Activated CD4-positive, alpha-beta T cell treated with anti-CD3 and anti-CD28 coated beads, Interleukin-2, amount 10 ng/mL, durations not matched to agents 7 days and 5 days (primary cell): ENCODE measurements at places on chromosomes 12 and 14. TPM values are rescaled to one million over a fixed set of nuclear protein-coding genes. Genes with fewer than 3 reads are reported as not detected.

DNA sequence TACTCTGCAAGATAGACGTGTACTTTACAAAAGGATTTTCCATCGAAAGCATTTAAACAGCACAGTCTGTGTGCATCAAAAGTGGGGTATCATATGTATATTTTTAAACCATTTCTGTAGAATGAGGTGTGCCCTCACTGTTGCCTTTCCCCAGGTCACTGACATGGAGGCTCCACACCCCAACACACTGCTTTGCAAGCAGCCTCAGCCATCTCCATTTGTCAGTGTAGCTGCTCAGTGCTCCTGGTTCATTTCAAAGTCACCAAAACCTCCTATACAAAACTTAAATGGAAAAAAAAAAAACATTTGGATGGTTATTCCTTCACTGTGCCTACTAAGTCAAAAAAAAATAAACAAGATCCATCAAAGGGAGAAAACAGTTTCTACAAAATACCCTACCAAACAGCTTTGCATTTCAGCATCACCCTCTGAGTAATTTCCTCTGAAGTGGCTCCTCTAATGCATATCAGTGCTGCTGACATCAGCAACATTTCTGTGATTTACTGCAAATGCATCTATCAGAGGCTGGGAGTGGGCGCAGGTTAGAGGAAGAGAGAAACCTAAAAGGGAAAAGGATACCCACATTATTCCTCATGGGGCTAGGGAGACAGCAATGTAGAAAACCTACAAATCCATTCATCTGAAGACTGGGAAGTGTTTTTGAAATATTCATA lies 46.0 kb downstream of the KCNK10 start:
- DNase-seq, result no peak

The RNASE4 gene
- total RNA-seq, result 1.4 TPM

- DNase-seq, result no peak
These were observed 6.6 kb downstream of the RAP1B start for GRCh38 chr12:68617160-68617926.

DNA sequence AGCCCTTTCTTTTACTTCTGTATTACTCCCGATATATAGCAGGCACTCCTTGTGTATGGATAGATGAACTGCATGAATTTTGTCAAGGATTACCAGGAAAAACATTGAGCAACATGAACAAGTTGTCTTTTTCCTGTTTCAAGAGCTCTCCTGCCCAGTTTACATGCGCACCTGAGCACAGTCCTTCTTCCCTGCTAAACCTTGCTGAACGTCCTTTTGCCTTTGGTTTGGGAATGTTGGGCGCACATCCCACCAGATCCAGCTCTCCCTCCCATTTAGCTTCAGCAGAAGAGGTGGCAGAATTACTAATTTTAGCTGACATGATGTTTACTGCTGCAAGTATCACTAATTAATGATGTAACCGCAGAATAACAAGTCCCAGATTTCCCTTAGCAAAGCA lies 121.4 kb upstream of the TMCC3 start:
- DNase-seq, result no peak

The RPL10L gene
- not detected for total RNA-seq

The MBIP gene
- total RNA-seq, result 27.7 TPM

GRCh38 chr14:72692696-72693095 lies 201.2 kb downstream of the DPF3 start:
- no peak for DNase-seq

The GPHN gene
- total RNA-seq, result 20.2 TPM

The SYCP3 gene
- 0.35 TPM for total RNA-seq

- no peak for DNase-seq
These were observed 29.0 kb downstream of the ACTN1 start for GRCh38 chr14:68950111-68950510.

DNA sequence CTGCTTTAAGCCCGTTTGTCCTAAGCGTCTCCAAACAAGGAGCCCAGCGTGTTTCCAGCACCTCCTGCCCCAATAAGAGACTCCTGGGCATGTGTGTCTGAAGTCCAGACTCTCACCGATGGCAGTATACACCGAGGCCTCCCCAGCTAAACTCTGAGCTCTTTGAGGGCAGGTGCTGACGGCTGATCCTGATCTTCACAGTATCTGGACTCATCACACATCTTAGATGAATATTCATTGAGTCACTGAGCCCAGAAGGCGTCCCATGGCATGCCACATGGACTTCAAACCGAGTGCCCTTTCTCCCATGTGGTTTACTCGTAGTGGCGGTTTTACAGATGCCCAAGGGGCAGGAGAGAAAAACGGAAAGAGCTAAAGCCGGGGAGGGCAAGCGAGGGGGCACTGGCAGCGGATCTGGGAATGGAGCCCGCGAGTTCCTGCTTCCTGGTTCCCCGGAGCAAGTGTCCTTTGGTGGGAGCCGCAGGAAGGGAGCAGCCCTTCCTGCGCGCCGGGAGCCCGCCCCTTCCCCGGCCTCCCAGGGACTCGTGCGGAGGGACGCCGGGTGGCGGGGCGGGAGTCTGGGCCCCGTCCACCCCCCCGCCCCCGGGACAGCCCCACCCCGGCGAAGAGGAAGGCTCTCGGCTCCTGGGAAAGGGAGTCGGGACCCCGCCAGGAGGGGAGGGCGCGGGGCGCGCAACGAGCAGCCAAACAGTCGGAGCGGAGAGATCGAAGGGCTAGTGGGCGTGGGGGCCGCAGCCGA lies 585 bp upstream of the TEAD4 start:
- DNase-seq, result no peak

The PPP1R1A gene
- not detected for total RNA-seq

The SMIM41 gene
- not detected for total RNA-seq

The TUNAR gene
- total RNA-seq, result not detected
